ENCODE measurements at places on chromosomes 2 and 18.

DNA sequence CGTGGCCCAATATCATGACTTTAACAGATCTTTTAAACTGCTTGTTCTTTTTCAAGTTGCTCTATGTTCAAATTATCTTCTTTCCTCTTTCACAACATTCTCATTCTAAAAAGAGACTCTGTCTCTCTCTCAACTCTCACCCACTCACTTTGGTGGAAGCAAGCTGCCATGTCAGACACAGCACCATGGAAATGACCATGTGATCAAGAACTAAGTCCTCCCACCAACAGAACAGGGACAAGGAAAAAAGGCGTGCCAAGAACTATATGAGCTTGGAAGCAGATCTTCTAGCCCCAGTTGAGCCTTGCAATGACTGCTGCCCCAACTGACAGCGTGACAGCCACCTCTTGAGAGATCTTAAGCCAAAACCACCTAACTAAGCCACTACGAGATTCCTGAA lies 23.9 kb downstream of the BAZ2B start:
- DNase-seq, result no peak

- no peak for DNase-seq
Measured at GRCh38 chr2:123999681-124000080, 25.4 kb upstream of the CNTNAP5 start.

- no peak for DNase-seq
Measured at GRCh38 chr2:113238871-113239839, 39.6 kb downstream of the PAX8 start.

- DNase-seq, result no peak
Measured at GRCh38 chr2:36468463-36469105, 113.0 kb downstream of the CRIM1 start.

- no peak for DNase-seq
Measured at GRCh38 chr2:16626497-16626896, 39.1 kb downstream of the CYRIA start.

GRCh38 chr2:134982603-134983002 lies 64.0 kb downstream of the CCNT2 start:
- no peak for DNase-seq

GRCh38 chr2:238425505-238425978 lies 1.2 kb upstream of the ASB1 start:
- DNase-seq, result no peak

DNA sequence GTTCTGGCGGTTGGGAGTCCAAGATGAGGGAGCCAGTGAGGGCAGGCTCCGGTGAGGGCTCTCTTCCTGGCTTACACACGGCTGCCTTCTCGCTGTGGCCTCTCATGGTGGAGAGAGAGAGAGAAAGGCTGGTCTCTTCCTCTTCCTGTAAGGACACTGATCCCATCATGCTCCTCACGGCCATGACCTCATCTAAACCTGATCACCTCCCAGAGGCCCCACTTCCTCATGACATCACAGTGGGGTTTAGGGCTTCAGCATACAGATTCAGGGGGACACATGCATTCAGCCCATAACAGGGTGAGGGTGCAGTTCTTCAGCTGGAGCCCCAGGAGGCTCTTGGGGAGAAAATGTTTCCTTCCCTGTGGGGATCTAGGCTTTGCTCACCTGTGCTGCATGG lies 29.2 kb downstream of the AGAP1 start:
- no peak for DNase-seq

GRCh38 chr2:33476793-33477190 lies 343 bp downstream of the RASGRP3 start:
- no peak for DNase-seq

DNA sequence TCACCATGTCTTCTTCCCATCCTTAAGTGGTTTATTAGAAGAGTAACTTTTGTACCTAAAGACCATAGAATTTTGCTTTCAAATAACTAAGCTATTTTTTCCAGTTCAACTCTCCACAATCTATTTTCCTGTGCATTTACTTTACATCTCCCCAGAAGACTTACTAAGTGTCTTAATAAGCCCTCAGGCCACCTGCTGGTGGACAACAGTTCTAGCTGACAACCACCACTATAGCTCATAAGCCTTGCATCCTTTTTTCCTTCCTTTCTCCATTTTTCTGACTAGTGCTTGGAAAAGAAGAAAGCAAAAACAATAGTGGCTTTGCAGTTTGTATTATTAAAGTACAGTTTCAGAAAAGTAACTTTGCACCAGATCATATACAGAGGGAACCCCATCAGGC lies 149.5 kb upstream of the TMEM200C start:
- no peak for DNase-seq

- DNase-seq, result no peak
Measured at GRCh38 chr2:113795405-113795920, 39.0 kb upstream of the SLC35F5 start.

All from T-helper 17 cell (primary cell).